ENCODE measurements at places on chromosomes 4 and X. TPM values are rescaled to one million over a fixed set of nuclear protein-coding genes. Genes with fewer than 3 reads are reported as not detected.
A peak's percentile ranks its signal among the peaks of the same experiment; 100 is the strongest.

Gene MAGEA9B
- total RNA-seq: not detected

Gene ADAMTS3
- 0.30 TPM for total RNA-seq

Gene TRO
- 2.9 TPM for total RNA-seq

Gene GNRHR
- not detected for total RNA-seq

Gene PSAPL1
- total RNA-seq: not detected

Gene STK32B
- not detected for total RNA-seq

DNA sequence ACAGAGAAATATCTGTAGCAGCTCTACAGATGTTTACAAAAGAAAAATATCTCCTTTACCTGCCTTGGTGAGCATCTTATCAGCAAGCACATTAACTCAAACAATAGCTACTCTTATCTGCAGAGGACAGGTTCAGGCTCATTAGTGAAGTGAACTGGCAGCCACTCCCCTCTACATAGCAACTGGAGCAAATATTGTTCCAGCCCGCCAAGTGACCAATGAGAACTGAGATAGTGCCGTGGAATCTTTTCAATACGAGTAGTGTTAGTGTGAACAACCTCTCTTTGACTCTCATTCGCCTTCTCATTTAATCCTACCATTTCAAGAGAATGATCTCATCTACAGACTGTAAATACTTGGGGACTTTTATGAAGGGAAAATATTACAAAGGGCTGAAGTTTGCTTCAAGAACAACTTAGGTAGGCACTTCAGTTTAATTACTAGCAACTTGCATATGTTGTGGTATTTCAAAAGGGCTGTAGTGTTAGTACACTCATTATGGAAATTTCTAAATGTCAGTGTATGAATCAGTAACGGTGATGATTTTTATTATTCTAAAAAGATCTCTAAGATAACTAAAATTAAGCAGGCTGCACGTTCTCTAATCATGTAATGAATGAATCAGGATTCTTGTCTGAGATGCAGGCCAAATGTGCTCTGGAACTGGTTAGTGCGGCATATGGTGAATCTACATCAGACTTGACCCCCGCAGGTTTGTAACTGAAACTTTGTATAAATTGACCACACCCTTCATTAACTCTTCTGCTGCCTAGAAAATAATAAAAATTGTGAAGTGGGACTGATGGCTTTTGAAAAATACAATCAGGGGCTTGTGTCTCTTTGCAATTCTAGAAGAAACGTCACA lies 72.4 kb downstream of the PALLD start:
- DNase-seq: no peak
- H3K27ac ChIP-seq: no peak overlapping the region
- H3K4me3 ChIP-seq: no peak overlapping the region

DNA sequence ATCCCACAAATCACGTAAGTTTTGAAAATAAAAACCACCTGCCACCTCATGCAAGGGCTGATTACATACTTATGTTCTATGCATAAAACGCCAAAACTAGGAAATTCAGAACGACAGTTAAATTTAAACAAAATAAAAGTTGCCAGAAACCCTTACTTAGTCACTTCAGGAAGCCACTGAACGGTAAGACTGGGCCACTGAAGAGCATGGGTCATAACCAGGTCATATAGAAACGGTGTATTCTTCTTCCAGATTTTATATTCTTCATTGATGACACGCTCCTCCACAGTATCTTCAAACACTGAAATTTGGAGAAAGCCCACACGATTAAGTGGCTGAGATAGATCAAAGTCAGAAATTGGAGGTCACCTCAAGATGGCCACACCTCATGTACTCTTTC lies 1.2 kb downstream of the RBBP7 start:
- H3K4me1 ChIP-seq: peaks cover 18% of the 10 kb centered on the region
- H3K4me3 ChIP-seq: peak overlapping the region; percentile 62
- DNase-seq: peak; percentile 19
- peaks cover 5% of the 10 kb centered on the region for H3K36me3 ChIP-seq

DNA sequence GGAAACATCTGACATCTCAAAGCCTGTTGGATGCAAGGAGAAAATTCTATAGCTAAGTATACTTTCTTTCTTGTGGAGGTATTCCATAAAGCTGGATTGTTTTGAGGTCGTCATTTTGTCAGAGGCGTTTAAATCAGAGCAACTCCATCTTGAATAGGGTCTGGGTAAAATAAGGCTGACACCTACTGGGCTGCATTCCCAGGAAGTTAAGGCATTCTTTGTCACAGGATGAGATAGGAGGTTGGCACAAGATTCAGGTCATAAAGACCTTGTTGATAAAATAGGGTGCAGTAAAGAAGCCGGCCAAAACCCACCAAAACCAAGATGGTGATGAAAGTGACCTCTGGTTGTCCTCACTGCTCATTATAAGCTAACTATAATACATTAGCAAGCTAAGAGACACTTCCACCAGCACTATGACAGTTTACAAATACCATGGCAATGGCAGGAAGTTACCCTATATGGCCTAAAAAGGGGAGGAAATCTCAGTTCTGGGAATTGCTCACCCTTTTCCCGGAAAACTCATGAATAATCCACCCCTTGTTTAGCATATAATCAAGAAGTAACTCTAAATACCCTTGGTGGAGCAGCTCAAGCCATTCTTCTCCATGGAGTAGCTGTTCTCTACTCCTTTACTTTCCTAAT lies 11.9 kb downstream of the HSD17B13 start:
- H3K36me3 ChIP-seq: no peaks in the 10 kb centered on the region
- DNase-seq: no peak
- H3K4me3 ChIP-seq: no peak overlapping the region
- no peaks in the 10 kb centered on the region for H3K4me1 ChIP-seq

GRCh38 chr4:77706717-77707116 lies 101.1 kb downstream of the CXCL13 start:
- peaks cover 5% of the 10 kb centered on the region for H3K36me3 ChIP-seq
- no peak overlapping the region for H3K27ac ChIP-seq
- DNase-seq: no peak
- no peaks in the 10 kb centered on the region for H3K27me3 ChIP-seq
- H3K4me3 ChIP-seq: no peak overlapping the region

DNA sequence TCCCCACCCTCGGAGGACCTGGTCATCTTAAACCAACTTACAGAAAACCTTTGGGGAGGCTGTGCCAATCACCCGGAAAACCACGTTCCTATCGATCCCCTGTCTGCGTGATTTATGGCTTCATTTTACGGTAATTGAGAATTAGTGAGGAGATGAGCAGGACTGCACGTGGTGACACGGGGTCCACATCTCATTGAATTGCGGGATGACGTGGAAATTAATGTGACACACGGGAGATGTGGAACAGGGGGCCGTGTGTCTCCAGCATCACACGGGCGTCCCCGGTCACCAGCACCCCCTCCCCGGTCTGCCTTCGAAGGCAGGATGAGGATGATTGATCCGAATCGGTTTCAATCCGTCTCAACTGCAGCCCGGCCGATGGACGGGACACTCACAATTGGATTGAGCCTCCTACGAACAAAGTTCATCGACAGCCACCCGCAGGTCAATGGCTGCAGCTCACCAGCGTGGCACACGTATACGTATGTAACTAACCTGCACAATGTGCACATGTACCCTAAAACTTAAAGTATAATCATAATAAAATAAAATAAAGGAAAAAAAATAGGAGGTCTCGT lies 160.3 kb downstream of the SHOX start:
- DNase-seq: no peak
- H3K27ac ChIP-seq: no peak overlapping the region
- H3K4me1 ChIP-seq: no peaks in the 10 kb centered on the region
- no peaks in the 10 kb centered on the region for H3K36me3 ChIP-seq
- H3K27me3 ChIP-seq: peaks cover 6% of the 10 kb centered on the region

- peaks cover 11% of the 10 kb centered on the region for H3K4me1 ChIP-seq
- H3K27ac ChIP-seq: no peak overlapping the region
- no peaks in the 10 kb centered on the region for H3K27me3 ChIP-seq
- DNase-seq: no peak
- H3K36me3 ChIP-seq: peaks cover 17% of the 10 kb centered on the region
Observed at GRCh38 chrX:136745215-136746173, 35.2 kb downstream of the ARHGEF6 start.

- DNase-seq: no peak
- H3K4me1 ChIP-seq: no peaks in the 10 kb centered on the region
- no peak overlapping the region for H3K4me3 ChIP-seq
- H3K36me3 ChIP-seq: no peaks in the 10 kb centered on the region
Observed at GRCh38 chr4:173282626-173283025, 51.5 kb downstream of the HMGB2 start.

DNA sequence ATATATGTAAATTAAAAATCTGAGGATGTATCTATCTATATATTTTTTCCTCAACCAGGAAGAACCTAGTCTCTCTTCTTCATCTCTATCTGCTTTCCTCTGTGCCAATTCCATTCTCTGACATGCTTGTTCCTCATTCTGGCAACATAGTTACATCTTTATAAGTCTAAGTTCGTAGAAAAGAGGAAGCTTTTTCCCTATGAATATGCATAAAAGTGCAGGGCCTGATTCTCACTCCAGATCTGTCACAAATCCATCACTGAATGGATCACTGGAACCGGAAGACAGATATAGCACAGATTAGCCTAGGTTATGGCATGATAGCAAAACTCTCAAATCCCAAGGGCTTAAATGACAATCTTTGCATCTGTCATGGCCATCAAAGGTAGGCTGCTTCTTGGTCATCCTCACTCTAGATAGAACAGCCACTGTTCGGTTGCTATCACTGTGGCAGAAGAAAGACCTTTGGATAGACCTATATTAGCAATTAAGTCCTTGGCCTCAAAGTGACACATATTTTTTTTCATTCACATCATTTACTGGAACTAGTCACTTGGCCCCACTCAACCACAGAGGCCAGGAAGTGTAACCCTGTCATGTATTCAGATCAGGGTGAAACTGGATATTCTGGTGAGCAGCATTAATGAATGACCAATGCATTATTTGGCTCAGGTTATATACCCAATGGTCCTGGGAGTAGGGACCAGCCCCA lies 22.2 kb downstream of the DTHD1 start:
- no peak overlapping the region for H3K4me3 ChIP-seq
- H3K27ac ChIP-seq: no peak overlapping the region
- peaks cover 2% of the 10 kb centered on the region for H3K36me3 ChIP-seq
- no peaks in the 10 kb centered on the region for H3K27me3 ChIP-seq
- H3K4me1 ChIP-seq: peaks cover 7% of the 10 kb centered on the region

DNA sequence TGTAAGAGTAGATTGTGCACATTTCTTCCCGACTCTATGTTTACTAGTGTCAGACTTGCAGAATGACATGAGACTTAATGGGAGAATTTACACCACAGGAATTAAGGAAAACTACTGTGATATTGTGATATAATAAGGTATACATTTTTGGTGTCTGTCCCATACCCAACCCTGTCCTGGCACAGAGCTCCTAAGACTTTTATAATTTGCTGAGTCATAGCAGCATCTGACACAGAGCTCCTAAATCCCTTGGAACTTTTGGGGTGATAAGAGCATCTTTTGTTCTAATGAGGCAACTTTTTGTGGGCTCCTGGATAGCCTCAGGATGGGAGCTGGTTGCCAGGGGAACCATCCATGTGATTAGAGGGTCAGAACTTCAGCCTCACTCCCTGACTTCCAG lies 1607.0 kb downstream of the RPA4 start:
- H3K4me3 ChIP-seq: no peak overlapping the region
- no peak overlapping the region for H3K27ac ChIP-seq
- H3K36me3 ChIP-seq: no peaks in the 10 kb centered on the region
- no peaks in the 10 kb centered on the region for H3K27me3 ChIP-seq
- H3K4me1 ChIP-seq: no peaks in the 10 kb centered on the region

GRCh38 chr4:85790582-85790981 lies 315.6 kb downstream of the ARHGAP24 start:
- H3K36me3 ChIP-seq: no peaks in the 10 kb centered on the region
- no peaks in the 10 kb centered on the region for H3K27me3 ChIP-seq
- H3K4me1 ChIP-seq: no peaks in the 10 kb centered on the region
- DNase-seq: no peak
- no peak overlapping the region for H3K27ac ChIP-seq

GRCh38 chr4:87141428-87141827 lies 79.0 kb downstream of the KLHL8 start:
- no peak overlapping the region for H3K27ac ChIP-seq
- no peaks in the 10 kb centered on the region for H3K4me1 ChIP-seq
- peaks cover 30% of the 10 kb centered on the region for H3K36me3 ChIP-seq
- no peak overlapping the region for H3K4me3 ChIP-seq
- DNase-seq: no peak

Data from natural killer cell (primary cell).